Activated naive CD4-positive, alpha-beta T cell (primary cell): ENCODE measurements at places on chromosomes 4 and X.

- DNase-seq: no peak
These were observed 21.3 kb upstream of the CXCL6 start for GRCh38 chr4:73815145-73815544.

GRCh38 chrX:29107231-29107630, 520.0 kb downstream of the IL1RAPL1 start:
- no peak for DNase-seq

DNA sequence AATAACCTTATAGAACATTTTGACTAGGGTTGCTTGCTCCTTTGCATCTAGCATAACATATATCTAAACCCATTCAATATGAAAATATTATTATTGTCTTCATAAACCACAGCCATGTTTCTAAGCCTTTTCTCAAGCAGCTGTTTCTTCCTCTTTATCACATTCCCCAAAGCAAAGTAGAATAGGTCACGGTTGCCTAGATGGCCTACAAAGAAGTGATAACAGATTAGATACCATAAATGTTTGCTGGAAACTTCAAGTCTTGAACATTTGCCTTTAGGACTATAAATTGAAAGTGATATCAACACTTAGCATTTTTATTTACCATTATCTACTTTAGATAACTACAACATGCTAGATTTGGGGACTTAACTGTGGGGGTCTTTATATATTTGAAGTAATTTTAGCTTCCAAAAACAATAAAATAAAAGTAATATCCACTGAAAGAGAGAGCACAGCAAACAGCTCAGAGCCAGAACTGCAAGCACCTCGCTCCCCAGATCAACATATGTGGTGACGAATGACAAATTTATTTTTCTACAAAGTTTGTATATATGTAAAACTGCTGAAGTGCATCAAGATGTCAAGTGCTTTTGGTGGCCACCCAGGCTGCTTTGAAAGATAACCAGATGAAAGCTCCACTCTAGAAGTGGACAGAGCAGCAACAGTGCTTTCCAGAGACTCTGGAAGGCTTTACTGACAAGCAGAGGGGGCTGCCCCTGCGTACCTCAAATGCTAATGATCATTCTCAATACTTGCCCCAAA, 8.0 kb downstream of the HHIP start:
- DNase-seq: no peak

DNA sequence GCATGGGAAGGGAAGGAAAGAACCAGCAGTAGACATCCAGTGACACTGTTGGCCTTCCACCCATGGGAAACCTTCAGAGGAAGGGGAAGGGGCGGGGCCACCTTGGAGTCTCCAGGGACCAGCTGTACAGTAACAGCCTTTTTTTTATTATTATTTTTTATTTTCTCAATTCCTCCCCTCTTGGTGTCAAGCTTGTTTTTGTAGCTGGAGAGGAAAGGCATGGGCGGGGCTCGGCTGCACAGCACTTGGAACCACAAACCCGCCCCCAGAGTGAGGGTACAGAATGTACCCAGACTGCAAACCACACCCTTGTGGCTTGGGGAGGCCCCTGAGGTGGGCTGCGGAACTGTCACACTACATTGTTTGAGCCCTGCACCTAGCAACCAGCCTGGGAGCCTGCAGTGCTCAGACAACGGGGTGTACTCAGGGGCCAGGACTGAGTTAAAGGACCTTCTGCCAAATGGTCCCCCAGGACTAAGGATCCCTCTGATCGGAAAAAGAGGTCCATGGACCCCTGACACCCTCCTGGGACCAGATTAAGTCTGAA, 45.7 kb downstream of the PRPS1 start:
- peak; percentile 63 for DNase-seq

DNA sequence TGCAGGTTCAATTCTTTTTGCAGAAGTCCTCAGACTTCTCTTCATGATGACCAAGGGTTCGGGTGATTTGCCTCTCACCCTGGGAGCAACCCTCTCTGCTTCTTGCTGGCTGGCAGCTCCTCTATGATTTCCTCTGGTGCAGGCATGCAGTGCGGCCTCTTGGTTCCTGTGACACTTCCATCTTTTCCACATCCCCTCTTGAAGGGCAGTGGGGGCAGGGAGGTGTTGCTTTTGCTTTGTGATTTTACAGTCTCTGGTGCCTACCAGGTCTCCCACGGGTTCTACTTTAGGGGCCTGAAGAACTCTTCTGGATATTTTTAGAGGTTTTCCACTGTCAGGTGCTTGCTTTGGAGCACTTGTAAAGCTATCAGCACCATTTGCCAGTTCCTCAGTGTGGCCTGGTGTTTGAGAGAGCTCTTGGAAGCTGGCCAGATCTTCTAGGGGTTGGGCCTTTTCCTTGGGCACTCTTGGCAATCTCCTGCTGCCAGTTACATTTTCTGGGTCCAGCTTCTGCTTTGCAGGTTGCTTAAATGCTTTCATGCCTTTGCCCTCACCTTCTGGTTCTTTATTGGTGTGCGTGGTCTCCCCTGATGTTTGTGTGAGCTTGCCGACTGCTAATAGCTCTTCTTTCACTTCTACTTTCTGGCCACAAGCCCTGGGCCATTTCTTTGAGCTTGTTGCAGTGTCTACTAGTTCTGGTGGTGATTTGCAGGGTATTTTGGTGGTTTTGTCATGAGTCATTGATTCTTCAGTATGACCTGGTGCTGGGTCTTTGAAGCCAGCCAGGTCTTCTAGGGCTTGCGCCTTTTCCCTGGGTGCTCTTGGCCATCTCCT, 11.5 kb upstream of the CHST7 start:
- no peak for DNase-seq

GRCh38 chr4:175509320-175509719, 302.7 kb downstream of the GPM6A start:
- DNase-seq: no peak

DNA sequence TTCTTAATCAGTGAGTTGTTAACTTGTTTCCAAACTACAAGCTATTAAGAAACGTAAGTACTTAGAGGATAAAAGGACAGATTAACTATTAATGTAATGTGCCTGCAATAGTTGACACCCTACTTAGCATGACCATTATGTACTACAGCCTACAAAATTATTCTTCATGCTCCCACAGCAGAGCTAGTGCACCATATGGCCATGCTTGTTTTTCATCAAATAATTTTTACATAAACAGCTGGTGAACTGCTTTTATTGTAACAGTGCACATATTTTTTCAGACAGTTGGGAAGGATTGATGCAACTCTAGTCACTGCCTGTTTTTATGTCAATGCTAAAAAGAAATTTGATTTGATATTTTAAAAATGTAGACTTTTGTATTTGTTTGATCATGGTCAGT, 10.2 kb upstream of the MAGEB10 start:
- no peak for DNase-seq

DNA sequence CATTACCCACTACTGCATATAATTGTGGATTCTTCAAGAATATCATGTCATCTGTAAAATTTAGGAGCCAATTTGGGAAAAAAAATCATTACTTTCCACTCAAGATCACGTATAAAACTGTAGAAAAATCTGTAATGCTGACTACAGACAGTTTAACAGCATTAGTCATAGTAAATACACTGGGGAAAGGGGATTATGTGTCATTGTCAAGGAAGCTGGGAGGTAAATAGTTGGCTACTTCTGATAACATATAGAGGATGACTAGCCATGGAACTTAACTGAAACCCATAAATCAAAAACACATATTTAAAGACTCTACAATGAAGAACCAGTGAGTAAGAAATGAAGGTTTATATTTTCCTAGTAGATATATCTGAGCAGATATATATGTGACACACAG, 1666.4 kb upstream of the IGFBP7 start:
- DNase-seq: no peak

- no peak for DNase-seq
These were observed 505.6 kb downstream of the STIM2 start for GRCh38 chr4:27366104-27366823.

DNA sequence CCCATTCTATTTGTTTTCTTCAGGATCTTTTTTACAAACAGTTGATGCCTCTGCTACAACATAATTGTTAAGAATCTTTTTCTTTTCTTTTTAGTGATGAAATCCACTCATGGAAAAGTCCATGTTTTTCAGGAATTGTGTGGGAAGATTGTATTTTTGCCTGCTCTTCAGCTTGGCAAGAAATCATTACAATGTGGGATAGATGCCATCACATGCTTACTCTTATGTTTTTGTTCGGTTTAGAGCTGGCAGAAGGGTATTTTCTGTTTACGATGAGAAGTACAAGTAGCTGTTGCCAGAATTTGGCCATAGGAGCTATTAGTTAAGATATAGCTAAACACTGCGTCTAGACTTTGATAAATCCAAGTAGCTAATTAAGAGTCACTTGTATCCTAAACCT, 2585.3 kb downstream of the ARAP2 start:
- DNase-seq: no peak

DNA sequence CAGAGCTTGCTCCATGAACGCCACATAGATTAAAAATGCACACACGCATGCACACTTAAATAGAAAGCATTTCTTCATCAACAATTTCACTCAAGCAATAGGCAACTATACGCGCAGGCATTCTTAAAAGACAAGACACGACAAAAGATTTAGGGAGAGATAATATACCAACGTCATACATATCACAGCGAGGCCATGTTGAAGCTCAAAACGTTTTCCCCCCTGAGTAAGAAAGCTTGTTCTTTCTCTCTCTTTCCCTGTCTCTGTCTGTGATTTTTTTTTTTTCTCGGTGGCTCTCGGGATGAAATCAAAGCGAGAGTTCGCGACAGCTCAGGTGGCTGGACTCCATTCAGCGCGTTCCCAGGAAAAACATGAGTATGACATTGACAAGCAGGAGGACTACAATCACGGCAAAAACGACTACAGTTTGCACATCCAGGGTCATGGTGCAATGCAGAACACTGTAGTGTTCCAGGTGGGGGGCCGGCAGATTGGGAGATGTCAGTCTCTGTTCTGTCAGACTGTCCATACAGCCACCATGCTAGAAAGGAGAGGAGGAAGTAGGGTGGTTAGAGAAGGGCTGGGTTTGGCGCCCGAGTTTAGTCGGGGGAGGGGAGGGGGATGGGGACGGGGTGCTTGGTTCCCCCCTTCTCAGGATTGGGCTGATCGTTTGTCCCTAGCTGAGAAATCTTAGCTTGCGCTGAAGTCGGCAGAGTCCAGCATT, 30.7 kb downstream of the ARHGEF9 start:
- DNase-seq: peak; percentile 11

DNA sequence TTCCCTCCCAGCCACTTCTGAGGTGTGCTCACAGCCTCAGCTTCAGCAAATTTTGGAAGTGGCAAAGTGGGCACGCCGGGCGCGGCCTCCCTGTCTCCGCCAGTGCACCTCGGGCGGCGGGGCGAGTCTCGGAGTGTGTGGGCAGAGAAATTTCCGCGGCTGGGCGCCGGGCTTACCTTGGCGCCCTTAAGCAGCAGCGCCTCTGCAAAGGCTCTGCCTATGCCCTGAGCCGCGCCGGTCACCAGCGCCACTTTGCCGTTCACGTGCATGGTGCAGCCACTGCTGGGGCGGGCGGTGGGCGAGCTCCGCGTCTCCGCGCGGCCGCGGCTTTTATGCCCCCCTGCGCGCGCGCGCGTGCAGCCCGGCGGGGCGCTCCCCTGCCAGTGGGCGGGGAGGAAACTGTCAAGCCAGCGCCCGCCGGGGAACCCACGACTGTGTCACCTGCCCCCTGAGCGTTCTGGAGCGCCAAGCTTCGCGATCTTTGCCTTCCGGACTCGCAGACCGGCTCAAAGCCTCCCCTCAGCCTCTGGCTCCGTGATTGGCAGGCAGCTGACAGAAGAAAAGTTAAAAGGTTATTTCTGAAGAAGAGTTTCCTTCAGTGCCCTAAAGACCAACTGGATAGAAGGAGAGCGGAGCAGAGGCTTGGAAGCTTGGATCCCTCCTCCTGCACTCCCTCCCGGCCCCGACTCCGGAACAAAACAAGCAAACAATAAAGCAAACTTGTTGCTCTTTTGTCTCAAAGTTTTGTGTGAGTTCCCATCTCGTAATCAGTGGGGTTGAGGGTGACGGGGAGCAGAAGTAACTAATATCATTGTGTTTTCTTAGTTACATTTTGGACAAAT, at the start of gene HPGD:
TSS of gene HPGD (minus strand) at position 306 of the 842 bp plus-strand sequence. CDS start at position 269, 37 bp downstream.
- peak; percentile 17 for DNase-seq

DNA sequence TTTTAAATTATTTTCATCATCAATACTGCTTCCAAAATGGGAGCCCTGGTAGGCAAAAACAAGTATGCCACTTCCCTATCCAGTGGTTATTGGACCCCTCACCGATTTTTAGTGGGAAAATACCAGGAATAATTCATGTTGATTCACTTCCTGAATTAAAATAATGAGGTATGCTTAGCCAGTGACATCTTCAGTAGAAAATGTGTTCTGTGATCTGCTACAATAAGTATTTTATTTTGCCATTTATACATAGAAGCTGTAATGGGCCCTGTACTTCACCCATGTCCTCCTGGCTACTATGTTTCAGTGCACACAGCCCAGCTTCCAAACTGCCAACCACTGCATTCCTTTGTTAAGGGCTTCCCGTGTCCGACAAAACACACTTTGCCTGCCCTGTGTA, 41.0 kb upstream of the KLHL34 start:
- no peak for DNase-seq

- DNase-seq: no peak
These were observed 14.5 kb downstream of the CHRNA9 start for GRCh38 chr4:40349561-40350198.

DNA sequence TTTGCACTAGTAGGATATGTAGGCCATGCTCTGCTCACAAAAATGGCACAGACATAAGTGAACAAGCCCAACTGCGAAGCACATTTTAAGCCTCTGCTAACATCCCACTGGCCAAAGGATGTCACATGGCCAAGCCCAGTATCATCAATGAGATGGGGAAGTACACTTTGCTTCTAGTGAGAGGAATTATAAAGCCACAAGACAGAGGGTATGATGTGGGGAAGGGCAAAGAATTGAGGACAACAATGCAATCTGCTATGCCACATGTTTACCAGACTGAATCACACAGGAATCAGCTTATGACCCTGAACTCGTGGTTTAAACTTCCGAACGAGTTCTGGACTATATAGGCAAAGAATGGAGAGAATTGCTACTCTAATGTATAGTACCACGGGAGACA, 39.1 kb downstream of the SUPT20HL1 start:
- DNase-seq: no peak
